ENCODE measurements at places on chromosomes 11 and 22.

DNA sequence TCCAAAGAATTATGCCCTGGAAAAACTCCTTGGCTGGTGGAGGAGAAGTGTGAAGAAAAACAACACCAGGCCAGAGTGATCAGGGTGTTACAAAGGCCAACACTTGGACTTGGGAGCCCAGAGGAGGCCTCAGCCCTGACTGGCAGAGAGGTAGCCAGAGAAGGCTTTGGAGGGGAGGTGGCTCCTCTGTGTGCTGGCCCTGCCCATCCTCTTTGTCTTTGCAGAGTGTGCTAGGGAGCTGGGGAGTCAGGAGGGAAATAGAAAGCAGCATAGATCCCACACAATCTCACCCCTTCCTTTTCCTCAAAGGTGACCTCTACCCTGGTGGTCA lies 12.0 kb upstream of the P2RY6 start:
- no peak for DNase-seq

GRCh38 chr11:65066805-65067291 lies 8.5 kb upstream of the NAALADL1 start:
- DNase-seq = no peak

- DNase-seq = no peak
These were observed 62.8 kb upstream of the CAPRIN1 start for GRCh38 chr11:33988586-33989370.

- no peak for DNase-seq
These were observed 410.3 kb downstream of the BRD1 start for GRCh38 chr22:49417326-49417725.

- DNase-seq = no peak
These were observed 16.5 kb upstream of the PLEKHB1 start for GRCh38 chr11:73629907-73630306.

GRCh38 chr11:71384561-71384960 lies 63.6 kb downstream of the DHCR7 start:
- no peak for DNase-seq

GRCh38 chr11:74010306-74011300 lies 1.7 kb upstream of the UCP3 start:
- DNase-seq = no peak

DNA sequence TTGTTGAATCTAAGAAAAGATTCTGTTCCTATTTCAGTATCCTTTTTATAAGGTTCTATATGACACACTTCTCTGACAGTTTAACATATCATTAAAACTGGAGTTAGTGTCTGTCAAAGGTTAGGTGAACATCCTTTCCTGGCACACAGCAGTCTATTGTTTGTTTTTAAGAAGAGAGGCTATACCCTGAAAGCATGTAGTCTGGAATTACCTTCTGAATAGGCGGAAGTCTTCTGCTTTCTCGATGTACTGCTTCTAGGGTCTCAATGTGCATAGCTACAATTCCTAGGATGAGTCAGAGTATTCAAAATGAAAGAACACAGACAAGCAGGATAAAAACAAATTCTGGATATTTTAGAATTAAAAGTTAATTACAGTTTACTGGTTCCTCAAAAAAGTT lies 188.6 kb downstream of the SWAP70 start:
- DNase-seq = no peak

DNA sequence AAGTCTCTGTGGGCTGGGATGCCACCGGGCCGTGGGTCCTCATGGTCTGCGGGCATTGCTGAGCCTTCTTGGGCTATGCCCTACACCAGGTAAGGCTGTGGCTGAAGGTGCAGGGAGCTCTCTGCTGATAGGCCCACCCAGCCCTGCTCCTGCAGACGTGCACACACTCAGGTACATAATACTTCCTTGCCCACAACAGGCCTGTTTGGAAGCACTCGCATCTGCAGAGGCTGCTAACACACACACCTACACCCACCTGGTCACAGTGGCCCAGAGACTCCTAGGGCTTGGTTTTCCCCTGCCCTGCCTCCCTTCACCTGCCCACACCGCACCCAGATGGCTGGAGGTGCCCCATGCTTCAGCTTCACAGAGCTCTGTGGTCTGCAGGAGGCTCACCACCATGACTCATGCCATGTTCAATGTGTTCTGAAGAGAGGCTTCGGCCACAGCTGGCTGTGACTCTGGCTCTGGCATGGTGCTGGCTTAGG lies 72.8 kb upstream of the KCNQ1OT1 start:
- DNase-seq = peak; percentile 17

GRCh38 chr11:35298369-35298768 lies 121.0 kb downstream of the SLC1A2 start:
- no peak for DNase-seq

GRCh38 chr11:86803136-86804045 lies 3.0 kb downstream of the PRSS23 start:
- no peak for DNase-seq

DNA sequence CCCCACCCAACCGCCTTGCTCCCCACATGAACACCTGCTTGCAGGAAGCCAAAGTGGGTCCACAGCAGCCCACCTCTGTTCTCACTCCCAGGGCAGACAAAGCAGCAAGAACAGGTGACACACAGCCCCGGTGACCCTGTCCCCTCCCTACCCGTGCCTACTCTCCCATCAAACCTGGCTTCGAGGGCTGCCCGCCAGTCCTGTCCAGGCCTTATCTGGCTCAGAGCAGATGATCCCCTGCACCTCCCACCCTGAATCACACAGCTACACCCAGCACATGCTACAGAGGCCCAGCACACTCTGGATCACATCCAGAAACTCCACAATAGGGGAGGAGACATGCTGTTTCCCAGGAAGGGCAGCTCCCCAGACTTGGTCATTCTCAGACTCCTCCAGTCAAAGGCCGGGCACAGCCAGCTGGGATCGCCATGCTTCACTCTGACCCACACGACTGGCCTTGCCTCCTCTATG lies 6.2 kb upstream of the RGL4 start:
- DNase-seq = no peak

GRCh38 chr11:3802011-3802790 lies 4.8 kb upstream of the NUP98 start:
- no peak for DNase-seq

DNA sequence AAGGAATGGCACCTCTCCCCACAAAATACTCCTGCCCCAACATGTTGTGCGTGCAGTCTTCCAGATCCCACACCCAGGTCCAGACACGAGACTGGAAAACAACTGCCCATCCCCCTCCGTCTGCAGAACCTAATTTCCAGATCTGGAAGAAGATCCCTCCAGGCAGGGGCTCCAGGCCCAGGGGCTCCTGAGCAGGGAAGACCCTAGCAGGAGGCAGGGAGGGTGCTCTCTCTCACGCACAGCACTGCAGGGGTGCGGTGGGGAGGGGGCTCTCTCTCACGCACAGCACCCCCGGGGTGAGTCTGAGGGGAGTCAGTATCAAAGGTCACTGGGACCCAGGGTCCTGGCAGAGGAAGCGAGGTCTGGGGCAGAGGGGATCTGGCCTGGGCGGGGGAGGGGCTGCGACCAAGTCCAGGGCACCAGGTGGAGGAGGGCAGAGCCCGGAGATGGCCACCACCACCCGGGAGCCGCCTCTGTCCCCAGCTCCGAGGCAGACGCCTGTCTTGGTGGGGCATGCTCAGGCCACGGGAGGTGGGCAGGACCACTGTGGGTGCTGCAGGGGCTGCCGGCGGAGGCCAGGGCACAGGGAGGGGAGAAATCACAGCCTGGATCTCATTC lies 1.7 kb downstream of the MLC1 start:
- DNase-seq = no peak

GRCh38 chr11:65814986-65815565 lies 18.7 kb upstream of the SNX32 start:
- DNase-seq = no peak

DNA sequence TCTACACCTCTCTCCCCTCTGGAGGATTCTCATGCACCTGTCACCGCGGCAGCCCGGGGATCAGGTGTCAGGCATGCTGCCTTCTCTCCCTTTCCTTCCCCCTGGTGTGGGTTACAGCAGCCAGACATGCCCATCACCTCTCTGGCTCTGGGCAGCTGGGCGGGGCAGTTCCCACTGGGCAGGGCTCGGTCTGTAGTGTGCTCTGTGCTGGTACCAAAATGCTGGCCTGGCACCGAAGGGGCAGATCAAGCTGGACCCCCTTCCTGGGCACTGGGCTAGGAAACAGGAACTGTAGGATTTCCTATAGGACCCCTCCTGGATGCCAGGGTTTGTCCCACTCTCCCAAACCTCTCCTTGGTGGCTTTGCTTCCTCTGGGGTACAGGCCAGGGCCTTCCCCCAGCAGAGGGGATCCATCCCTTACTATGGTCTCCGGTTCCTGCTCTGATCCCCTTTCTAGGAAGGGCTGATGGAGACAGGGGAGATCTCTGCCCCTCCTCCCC lies 821 bp downstream of the GAL3ST1 start:
- DNase-seq = no peak

DNA sequence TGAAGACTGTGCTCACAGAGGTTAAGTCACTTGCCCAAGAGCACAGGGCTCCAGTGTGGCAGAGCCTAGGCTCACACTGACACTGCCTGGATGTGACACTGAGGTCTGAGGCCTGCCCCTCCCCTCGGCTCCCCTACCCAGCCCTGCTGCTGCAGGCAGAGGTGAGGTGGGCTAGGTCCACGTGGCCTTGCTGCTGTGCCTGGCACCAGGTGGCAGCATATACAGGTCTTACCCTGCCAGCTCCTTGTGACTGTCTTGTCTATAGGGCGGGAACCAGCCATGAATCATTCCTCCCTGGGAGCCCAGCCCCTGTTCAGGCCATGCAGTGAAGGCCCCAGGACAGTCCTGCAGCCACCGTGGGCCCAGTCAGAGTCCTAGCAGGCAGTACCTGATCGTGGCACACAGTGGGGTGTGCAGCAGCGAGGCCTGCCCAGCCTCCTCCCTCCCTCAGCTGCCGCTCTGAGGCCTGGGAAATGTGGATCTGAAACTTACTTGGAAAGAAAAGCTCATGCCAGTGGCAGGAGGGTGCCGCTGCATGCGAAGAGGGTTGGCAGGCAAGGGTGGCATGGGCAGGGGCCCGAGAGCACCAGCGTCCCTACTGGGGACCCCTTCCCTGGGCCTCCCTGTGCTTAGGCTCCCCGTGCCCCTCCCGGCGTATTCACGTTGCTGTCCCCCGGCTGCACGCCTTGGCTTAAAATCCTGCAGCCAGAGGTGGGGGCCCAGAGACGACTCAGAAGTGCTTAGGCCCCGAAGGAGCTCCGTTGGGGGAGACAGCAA lies 1.2 kb upstream of the CERK start:
- DNase-seq = peak; percentile 63

DNA sequence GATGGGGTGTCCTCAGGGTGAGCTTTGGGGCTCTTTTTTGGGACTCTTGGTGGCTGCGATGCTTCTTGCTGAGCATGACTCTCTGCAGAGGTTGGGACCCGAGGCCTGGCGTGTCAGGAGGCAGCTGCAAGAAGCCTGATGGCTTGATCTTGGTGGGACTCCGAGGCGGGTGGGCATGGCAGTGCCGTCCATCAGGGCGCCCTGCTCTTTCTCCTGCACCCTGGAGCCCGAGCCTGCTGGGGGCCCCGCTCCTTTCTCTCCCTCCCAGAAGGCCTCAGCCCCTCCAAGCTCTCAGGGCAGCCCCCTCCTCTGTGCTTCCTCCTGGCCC lies 432.7 kb downstream of the TBC1D22A start:
- no peak for DNase-seq

- no peak for DNase-seq
These were observed 101.0 kb upstream of the SORL1-AS1 start for GRCh38 chr11:121553806-121554205.

- no peak for DNase-seq
These were observed 401.6 kb downstream of the BUD13 start for GRCh38 chr11:116371146-116371545.

- no peak for DNase-seq
These were observed 971.9 kb downstream of the BRD1 start for GRCh38 chr22:48855593-48856307.

- DNase-seq = no peak
These were observed 26.1 kb downstream of the IRAG1 start for GRCh38 chr11:10667521-10667885.

DNA sequence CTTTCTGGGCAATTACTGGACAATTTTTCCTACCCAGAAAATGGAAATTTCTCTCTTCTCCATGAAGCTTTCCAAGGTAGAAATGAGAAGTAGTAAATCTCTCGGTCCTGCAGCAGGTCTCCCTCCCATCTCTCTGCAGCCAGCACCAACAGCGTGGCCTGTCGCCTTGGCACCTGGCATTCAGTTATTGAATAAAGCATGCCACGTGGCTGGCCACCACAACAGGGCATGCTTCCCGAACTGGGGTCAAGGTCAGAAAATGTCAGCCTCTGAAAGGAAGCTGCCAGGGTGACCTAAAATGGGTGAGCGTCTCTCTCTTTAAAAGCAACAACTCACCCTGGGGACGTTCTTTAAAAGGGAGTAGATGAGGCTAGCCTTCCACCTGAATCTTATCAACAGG lies 14.0 kb downstream of the CACNG2 start:
- no peak for DNase-seq

DNA sequence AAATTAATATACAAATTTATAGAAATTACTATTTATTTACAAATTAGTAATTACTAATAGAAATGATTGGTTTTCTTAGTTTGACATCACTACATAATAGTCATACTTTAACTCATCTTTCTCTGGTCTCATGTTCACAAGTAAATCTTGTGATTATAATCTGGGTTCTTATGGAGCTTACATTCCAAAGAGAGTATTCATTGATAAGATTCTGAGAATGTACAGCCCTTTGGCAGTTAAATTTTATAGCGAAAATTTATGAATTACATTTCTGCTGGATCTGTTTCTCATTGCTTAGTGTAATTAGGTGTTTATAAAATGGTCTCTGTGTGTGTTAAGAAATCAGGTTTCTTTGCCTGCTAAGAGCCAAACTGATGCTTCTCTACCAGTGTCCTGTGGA lies 175.2 kb downstream of the TMEM135 start:
- DNase-seq = no peak

DNA sequence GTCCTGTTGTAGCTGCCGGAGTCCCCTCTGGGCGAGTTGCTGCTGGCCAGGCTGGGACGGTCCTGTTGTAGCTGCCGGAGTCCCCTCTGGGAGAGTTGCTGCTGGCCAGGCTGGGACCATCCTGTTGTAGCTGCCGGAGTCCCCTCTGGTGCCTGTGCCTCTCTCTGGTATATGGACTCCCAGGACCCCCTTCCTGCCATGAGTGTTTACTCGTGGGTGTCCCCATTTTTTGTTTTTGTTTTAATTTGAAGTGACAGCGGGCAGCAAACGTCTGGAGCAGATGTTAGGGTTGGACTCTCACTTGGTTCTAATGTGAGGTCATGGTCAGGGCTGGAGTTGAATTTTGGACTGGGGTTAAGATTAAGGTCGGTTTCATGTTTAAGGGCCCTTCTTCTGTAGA lies 14.2 kb downstream of the SHANK3 start:
- no peak for DNase-seq

DNA sequence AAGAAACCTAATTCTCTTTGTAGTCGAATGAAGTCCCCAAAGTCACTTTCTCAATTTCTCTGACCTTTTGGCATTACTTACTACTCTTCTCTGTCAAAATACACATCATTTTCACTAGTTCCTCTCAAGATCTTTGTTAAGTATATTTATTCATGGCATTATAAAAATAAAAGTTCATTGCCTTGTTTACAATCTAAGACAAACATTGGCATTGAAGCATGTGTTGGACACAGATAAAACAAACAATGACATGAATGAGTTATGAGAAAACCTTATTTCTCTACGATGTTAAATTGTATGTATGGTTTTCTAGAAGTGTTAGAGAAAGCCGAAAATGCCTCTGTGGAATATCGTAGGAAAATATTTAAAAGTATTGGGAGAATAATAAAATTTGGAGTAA lies 8.6 kb upstream of the OR51G1 start:
- no peak for DNase-seq
